ENCODE measurements at places on chromosomes 5 and 9.
A peak's percentile ranks its signal among the peaks of the same experiment; 100 is the strongest.

GRCh38 chr9:91195372-91196012, 166.2 kb downstream of the AUH start:
- no peak for DNase-seq
- H3K27me3 ChIP-seq, result no peaks in the 10 kb centered on the region
- H3K36me3 ChIP-seq, result no peaks in the 10 kb centered on the region
- no peak overlapping the region for H3K4me3 ChIP-seq

GRCh38 chr9:88587885-88588649, 53.1 kb downstream of the NXNL2 start:
- H3K27ac ChIP-seq, result no peak overlapping the region
- no peak overlapping the region for H3K4me3 ChIP-seq
- no peaks in the 10 kb centered on the region for H3K36me3 ChIP-seq
- no peaks in the 10 kb centered on the region for H3K27me3 ChIP-seq
- no peak for DNase-seq

- H3K27me3 ChIP-seq, result no peaks in the 10 kb centered on the region
- no peaks in the 10 kb centered on the region for H3K36me3 ChIP-seq
- H3K4me3 ChIP-seq, result no peak overlapping the region
- no peak for DNase-seq
Measured at GRCh38 chr9:36770025-36770424, 197.3 kb downstream of the MELK start.

DNA sequence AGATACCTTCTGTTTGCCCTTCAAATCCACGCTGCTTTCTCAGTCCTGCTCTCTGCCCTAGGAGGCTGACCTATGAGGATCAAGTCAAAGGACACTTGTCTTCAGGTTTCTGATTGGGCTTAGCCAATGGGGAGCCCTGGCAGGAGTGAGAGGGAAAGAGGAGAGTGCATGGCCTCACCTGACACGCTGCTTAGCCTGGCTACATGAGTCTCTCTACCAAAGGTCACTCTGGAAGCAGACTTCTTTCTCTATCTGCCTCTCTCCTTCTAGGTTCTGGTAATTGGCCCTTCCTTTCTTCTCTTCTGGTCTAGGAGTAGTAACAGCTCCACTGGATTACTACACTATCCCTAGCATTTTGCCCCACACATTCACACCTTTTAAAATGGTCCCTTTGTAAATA, 13.1 kb downstream of the ARSB start:
- H3K4me1 ChIP-seq, result no peaks in the 10 kb centered on the region
- DNase-seq, result no peak
- no peak overlapping the region for H3K27ac ChIP-seq
- H3K4me3 ChIP-seq, result no peak overlapping the region

DNA sequence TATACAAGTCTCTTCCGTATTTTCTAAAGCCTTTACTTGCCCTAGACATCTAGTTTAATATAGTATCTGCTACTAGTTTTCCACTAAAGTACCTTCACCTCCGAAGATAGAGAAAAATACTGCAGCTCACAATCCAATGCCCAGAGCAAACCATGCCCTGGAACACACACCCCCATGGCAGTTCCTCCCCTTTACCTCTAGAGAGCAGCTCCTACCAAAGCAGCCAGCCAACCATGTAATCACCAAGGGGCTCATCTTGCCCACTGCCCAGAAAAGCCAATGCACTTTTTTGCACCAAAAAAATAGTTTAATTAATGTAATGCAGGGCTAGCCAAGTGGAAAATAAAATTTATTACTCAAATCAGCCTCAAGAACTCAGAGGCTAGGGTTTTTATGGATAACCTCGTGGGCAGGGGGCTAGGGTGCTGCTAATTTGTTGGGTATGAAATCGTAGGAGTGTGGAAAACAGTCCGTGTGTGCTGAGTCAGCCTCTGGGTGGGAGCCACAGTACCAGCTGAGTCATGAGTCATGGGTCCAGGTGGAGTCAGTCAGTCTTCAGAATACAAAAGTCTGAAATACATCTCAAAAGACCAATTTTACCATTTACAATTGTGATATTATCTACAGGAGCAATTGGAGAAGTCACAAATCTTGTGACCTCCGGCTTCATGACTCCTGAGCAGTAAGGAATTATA, 120.1 kb upstream of the ACO1 start:
- no peak overlapping the region for H3K4me3 ChIP-seq
- H3K4me1 ChIP-seq, result no peaks in the 10 kb centered on the region
- no peaks in the 10 kb centered on the region for H3K27me3 ChIP-seq
- H3K27ac ChIP-seq, result no peak overlapping the region

DNA sequence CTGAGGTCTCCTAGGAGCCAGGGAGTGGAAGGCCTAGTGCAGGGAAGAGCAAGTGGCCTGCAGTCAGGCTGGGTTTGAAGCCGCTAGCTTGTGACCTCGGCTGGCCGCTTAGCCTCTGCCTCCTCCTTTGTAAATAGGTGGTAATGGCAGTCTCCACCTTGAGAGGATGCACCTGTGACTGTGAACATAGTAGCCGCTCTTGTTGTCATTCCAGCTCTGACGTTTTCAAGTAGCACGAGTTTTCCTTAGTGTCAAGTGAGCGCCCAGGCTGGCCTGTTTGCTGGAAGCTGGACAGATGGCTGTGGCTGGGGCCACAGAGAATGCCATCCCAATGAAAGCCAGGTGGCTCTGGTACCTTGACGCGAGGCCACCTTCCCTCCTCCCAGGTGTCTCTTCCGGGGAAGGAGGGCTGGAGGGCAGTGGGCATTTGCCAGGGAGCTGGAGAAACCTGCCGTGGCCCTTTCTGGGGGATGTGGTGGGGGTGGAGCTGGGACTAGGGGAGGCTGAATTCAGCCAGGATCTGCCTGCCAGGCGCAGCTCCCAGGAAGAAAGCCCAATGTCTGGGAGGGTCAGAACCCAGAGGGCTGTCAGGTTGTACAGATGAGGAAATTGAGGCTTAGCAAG, 2.5 kb downstream of the ASS1 start:
- no peaks in the 10 kb centered on the region for H3K27me3 ChIP-seq
- peaks cover 32% of the 10 kb centered on the region for H3K4me1 ChIP-seq
- DNase-seq, result no peak
- peak overlapping the region; percentile 57 for H3K27ac ChIP-seq

DNA sequence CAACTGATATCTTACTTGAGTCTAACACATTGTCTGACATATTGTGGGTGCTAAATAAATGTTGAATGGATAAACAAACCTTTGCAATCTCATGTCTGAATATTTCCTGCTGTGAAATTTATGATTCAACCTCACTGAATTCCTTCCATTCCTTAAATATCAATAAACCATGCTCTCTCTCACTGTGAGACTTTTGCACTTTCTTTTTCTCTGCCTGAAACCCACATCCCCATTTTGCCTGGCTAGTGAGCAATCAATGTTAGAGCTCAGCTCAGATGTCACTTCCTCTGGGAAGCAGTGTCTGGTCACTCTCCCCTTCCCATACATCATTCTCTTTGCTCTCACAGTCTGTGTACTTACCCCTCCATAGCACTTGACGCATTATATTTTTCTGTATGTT, 383.7 kb upstream of the TRPC7 start:
- H3K27ac ChIP-seq, result no peak overlapping the region
- no peaks in the 10 kb centered on the region for H3K36me3 ChIP-seq
- no peak overlapping the region for H3K4me3 ChIP-seq
- H3K27me3 ChIP-seq, result no peaks in the 10 kb centered on the region
- no peak for DNase-seq
- H3K4me1 ChIP-seq, result no peaks in the 10 kb centered on the region

- H3K4me3 ChIP-seq, result no peak overlapping the region
- H3K27me3 ChIP-seq, result no peaks in the 10 kb centered on the region
- no peak for DNase-seq
- no peaks in the 10 kb centered on the region for H3K36me3 ChIP-seq
- H3K27ac ChIP-seq, result no peak overlapping the region
Measured at GRCh38 chr9:3880851-3881250, 355.1 kb upstream of the RFX3 start.

DNA sequence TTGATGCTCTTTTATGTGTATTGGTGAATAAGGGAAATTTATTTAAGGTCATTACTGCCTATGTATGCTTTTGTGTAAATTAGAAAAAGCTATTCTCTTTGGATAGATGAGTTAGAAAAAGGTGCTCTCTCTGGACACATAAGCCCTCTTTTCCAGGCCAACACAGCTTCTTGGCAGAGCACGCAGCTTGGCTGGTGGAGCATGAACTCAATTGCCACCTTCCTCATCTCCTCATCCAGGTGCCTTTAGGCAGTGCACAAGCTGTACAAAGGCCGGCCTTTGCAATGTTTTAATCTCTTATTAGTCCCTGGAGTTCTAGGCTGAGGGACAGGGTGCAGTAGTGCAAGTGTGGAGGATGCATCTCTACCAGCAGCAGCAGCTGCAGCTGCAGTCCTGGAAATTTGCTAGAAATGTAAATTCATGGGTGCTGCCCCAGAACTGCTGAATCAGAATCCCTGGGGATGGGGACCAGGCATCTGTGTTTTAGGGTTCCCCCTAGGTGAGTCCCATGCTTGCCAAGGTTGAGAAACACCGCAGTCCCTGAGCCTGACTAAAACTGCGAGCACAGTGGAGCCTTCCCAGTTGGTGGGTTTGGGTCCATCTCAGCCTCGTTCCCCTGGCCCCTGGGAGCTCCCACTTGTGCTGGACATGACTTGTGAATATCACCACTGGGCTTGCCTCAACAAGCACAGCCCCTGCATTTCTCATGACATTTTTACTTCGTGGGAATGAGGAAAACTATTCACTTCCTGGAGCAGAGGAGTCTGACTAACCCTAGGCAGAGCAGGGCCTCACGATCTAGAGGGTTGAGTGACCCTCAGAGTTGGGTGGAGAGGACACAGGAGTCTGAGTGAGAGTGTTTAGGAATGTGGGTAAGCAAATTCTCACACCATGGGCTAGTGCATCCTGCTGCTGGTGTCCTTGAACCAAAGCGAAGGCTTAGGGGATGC, 272.3 kb downstream of the ZSWIM6 start:
- H3K36me3 ChIP-seq, result no peaks in the 10 kb centered on the region
- no peak overlapping the region for H3K4me3 ChIP-seq
- H3K27me3 ChIP-seq, result no peaks in the 10 kb centered on the region
- no peak for DNase-seq

GRCh38 chr9:3526997-3527940, 1.5 kb upstream of the RFX3 start:
- H3K4me1 ChIP-seq, result peaks cover 21% of the 10 kb centered on the region
- peak overlapping the region; percentile 79 for H3K4me3 ChIP-seq
- H3K27me3 ChIP-seq, result no peaks in the 10 kb centered on the region
- no peak for DNase-seq

- peaks cover 7% of the 10 kb centered on the region for H3K4me1 ChIP-seq
- H3K4me3 ChIP-seq, result no peak overlapping the region
- no peak overlapping the region for H3K27ac ChIP-seq
- H3K36me3 ChIP-seq, result no peaks in the 10 kb centered on the region
- no peak for DNase-seq
Measured at GRCh38 chr5:56412601-56413379, 179.7 kb upstream of the ANKRD55 start.

- H3K27me3 ChIP-seq, result no peaks in the 10 kb centered on the region
- no peak overlapping the region for H3K27ac ChIP-seq
- H3K36me3 ChIP-seq, result no peaks in the 10 kb centered on the region
- DNase-seq, result no peak
- no peak overlapping the region for H3K4me3 ChIP-seq
- no peaks in the 10 kb centered on the region for H3K4me1 ChIP-seq
Measured at GRCh38 chr9:16484180-16484579, 386.3 kb downstream of the BNC2 start.

DNA sequence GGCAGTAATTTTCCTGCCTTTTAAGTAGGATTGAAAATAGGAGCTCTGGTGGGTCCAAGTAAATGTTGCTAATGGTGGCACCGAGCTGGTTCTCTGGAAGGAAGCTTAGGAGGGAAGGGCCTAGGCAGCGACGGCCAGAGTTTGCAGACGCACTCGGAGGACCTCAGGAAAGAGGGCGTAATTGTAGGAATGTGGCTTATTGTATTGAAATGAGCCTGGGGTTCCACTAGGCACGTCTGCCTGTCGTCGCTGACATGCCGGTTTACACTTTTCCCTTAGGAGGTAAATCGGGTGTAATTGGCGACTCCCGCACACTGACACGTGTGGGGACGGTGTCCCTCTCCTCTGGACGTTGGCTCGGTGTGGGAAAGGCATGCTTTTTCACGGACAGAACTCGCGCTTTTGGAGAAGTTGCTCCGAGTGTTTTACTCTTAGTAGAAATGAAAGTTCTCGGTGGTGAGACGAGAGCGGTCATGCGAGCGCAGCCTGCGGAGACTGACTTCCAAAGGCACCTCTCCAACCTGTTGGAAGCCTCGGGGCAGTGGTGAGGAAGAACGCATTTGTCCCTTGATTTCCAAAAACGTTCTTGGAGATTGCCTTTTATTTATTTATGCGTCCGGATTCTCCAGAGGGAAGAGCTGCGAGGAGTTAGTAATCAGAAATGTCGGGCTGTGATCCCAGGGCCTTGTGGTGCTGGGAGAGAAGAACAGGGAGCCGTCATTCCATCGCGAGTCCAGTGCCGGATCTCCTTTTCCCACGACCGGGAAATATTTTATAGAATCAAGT, 1.3 kb downstream of the NR4A3 start:
- no peak for DNase-seq
- no peaks in the 10 kb centered on the region for H3K36me3 ChIP-seq
- H3K27ac ChIP-seq, result no peak overlapping the region
- H3K4me1 ChIP-seq, result no peaks in the 10 kb centered on the region
- peak overlapping the region; percentile 77 for H3K4me3 ChIP-seq

- H3K27ac ChIP-seq, result no peak overlapping the region
- no peaks in the 10 kb centered on the region for H3K36me3 ChIP-seq
- H3K27me3 ChIP-seq, result no peaks in the 10 kb centered on the region
- H3K4me3 ChIP-seq, result no peak overlapping the region
Measured at GRCh38 chr5:171477101-171477500, 57.7 kb downstream of the FGF18 start.

DNA sequence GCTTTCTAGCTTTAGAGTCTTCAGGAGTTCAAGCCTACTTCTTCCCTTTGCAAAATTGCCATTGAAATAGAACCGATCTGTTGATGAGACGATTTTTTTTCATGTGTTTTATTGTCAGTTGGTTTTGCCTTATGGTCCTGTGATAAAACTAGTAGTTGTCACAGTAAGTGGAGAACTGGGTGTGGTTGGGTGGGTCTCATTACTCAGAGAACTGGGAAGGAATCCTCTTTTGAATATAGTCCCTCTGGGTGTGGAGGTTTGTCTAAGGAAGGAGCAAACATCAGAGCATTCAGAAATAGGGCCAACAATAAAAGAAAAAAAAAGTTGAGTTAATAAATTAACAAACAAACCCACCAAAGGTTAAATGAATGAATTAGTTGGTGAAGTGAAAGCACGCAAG, 69.0 kb downstream of the ALDH1A1 start:
- H3K27me3 ChIP-seq, result no peaks in the 10 kb centered on the region
- no peak for DNase-seq
- H3K36me3 ChIP-seq, result no peaks in the 10 kb centered on the region
- H3K4me1 ChIP-seq, result no peaks in the 10 kb centered on the region
- no peak overlapping the region for H3K4me3 ChIP-seq

GRCh38 chr9:132068605-132069004, 11.1 kb downstream of the MED27 start:
- no peak for DNase-seq
- H3K4me3 ChIP-seq, result no peak overlapping the region
- peaks cover 5% of the 10 kb centered on the region for H3K36me3 ChIP-seq
- H3K27ac ChIP-seq, result no peak overlapping the region
- no peaks in the 10 kb centered on the region for H3K27me3 ChIP-seq

- peaks cover 7% of the 10 kb centered on the region for H3K27me3 ChIP-seq
- no peak for DNase-seq
- H3K36me3 ChIP-seq, result no peaks in the 10 kb centered on the region
- no peak overlapping the region for H3K4me3 ChIP-seq
- H3K27ac ChIP-seq, result no peak overlapping the region
Measured at GRCh38 chr5:147686421-147686820, 96.1 kb downstream of the JAKMIP2 start.
